Psoas muscle (tissue), 8 donors: ENCODE measurements at places on chromosomes 6 and 20. TPM values are rescaled to one million over a fixed set of nuclear protein-coding genes. Genes with fewer than 3 reads are reported as not detected.

The SCUBE3 gene
- polyA plus RNA-seq: 0.04 TPM

The VGLL2 gene
- 27.4 TPM for polyA plus RNA-seq

The SLC35D3 gene
- not detected for polyA plus RNA-seq

The DSP gene
- 0.26 TPM for polyA plus RNA-seq

DNA sequence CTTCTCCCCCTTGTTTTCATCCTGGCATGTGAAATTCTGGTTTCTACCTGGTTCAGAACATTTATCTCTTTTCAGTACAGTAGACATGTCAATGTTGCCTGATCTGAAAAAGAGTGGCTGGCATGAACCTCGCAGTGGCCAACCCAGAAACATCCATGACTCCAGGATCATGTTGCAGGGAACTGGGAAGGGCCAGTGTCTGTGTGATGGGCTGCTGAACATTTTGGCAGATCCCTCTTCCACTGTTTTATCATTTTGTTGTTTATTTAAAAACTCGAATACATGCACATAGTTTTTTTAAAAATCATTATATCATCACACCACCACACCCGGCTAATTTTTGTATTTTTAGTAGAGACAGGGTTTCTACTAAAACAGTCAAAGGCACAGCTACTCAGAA lies 19.0 kb downstream of the WFDC3 start:
- no peak overlapping the region for H3K4me3 ChIP-seq
- no peaks in the 10 kb centered on the region for H3K27me3 ChIP-seq
- no peak for DNase-seq
- no peaks in the 10 kb centered on the region for H3K4me1 ChIP-seq
- H3K27ac ChIP-seq: no peak overlapping the region

DNA sequence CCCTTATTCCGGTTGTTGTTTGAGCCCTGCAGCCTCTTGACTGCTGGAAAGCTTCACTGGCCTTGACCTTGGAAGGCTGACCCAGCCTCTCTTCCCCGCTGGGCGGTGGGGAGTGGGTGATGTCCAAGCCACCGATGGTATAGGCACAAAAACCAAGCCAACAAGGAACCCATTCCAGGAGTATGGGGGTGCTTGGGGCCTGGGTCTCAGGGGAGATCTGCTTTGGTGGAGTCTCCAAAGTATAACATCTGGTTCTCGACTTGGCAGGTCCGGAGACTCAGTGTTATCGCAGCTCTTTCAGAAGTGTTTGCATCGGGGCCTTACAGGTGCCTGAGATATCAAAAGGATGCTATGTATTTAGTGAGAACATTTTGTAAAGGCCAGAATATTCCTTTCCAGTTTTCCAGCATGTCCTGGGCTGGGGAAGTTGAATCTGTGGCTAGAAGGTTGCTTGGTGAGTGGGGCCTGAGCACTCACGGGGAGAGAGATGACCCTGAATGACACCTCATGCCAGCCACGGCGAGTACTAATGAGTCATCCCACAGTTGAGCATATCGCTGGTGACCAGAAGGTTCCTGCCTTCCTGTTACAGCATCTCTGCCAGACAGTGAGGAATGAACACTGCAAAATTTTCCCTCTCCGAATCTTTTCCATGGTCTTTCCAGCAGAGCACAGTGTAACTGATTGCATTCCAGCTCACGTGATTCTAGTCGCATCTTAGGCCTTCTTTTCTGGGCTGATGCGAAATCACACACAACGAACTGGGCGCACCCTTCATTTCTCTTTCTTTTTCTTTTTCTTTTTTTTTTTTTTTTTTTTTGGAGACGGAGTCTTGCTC lies 133.9 kb downstream of the ZDHHC14 start:
- H3K36me3 ChIP-seq: no peaks in the 10 kb centered on the region
- DNase-seq: peak; percentile 78
- no peak overlapping the region for H3K4me3 ChIP-seq
- peaks cover 24% of the 10 kb centered on the region for H3K4me1 ChIP-seq
- H3K27ac ChIP-seq: peak overlapping the region; percentile 79
